Mesenchymal stem cell (in vitro differentiated cells and primary cell): ENCODE measurements at places on chromosomes 11 and 22.

DNA sequence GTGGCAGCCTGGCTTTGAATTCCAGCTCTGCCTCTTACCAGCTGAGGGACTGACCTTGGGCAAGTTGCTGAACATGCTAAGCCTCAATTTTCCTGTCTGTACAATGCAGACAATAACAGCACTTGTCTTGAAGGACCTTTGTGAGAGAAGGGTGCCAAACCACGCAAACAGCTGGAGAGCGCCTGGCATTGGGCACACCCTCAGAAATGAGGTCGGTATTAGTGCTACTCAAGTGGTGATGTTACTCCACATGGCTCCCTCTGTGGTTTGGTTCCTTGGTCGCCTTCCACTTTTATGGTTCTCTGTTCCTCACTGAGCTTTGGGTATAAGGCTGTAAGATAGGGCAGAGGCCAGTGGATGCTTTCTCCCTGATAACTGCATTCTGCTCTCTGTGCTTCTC is 8.2 kb downstream of the UBASH3B start:
- H3K4me3 ChIP-seq: no peak overlapping the region
- H3K27me3 ChIP-seq: no peaks in the 10 kb centered on the region
- H3K4me1 ChIP-seq: peaks cover 34% of the 10 kb centered on the region
- DNase-seq: peak; percentile 34

DNA sequence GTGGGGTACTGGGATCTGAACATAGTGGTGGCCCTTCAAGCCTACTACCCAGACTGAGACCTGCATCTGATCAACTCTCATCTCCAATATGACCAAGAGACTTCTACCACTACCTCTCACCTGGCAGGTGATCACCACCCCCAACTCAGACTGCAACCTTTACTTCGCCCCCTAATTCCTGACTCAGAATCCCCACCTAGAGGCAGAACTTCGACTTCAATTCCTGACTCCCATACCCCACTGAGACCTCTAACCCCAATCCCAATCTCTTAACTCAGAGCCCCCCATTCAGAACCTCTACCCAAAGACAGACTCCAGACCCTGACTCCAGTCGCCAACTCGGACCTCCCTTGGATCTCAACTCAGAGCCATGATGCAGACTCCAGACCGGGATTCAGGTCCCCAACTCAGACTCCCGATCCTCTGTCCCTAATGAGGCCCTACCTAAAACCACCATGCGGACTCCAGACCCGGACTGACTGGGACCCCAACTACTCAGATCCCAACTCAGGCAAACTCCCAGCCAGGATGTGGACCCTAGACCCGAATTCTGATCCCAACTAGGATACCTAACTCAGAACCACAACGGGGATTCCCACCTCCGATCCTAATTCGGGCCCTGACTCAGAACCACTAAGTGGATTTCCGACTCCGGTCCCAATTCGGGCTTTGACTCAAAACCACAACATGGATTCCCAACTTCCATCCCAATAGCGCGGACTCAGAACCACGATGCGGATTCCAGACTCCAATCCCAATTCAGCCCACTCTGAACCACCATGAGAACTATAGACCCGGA is 1.2 kb downstream of the KCNQ1OT1 start:
- H3K4me3 ChIP-seq: peak overlapping the region; percentile 62
- peaks cover 9% of the 10 kb centered on the region for H3K36me3 ChIP-seq
- peaks cover 32% of the 10 kb centered on the region for H3K4me1 ChIP-seq

- DNase-seq: no peak
- no peak overlapping the region for H3K27ac ChIP-seq
- H3K4me3 ChIP-seq: no peak overlapping the region
- peaks cover 12% of the 10 kb centered on the region for H3K4me1 ChIP-seq
- H3K36me3 ChIP-seq: no peaks in the 10 kb centered on the region
Observed at GRCh38 chr11:350723-351255, 18.5 kb upstream of the B4GALNT4 start.

DNA sequence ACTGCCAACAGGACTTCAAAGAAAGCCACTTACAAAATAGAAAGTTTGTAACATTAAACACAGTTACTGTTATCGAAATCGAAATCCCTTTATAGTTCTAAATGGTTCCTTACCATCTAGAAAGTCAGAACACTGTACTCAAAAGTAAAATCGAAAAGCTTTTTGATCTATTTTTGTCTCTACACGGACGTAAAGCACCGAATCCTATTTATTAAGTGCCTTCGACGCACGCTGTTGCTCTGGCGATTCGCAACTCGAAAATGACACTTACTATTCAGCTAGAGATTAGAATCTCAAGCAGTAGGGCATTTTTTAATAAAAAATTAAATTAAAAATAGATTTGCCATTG is 78.3 kb downstream of the LARGE1 start:
- no peaks in the 10 kb centered on the region for H3K27me3 ChIP-seq
- H3K4me1 ChIP-seq: no peaks in the 10 kb centered on the region
- no peak overlapping the region for H3K4me3 ChIP-seq
- H3K36me3 ChIP-seq: no peaks in the 10 kb centered on the region
- no peak for DNase-seq
